Stimulated activated CD4-positive, alpha-beta T cell treated with anti-CD3 and anti-CD28 coated beads, Interleukin-15, amount 100 ng/mL, for 1 hour (primary cell): ENCODE measurements at places on chromosomes 7 and 10.

DNA sequence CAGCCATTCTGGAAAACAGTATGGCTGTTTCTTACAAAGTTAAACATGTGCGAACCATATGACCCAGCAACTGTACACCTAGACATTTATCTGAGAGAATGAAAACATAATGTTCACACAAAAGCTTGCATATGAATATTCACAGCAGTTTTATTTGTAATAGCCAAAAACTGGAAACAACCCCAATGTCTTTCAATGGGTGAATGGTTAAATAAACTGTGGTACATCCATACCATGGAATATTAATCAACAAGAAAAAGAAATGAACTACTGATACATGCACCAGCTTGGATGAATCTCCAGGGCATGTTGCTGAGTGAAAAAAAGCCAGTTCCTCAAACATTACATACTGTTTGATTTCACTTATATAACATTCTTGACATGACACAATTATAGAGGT is 37.3 kb downstream of the LEP start:
- DNase-seq = no peak

- DNase-seq = no peak
These were observed 3.8 kb downstream of the ZYX start for GRCh38 chr7:143384661-143385631.

- DNase-seq = no peak
These were observed 10.7 kb upstream of the DPYSL4 start for GRCh38 chr10:132175907-132176581.

GRCh38 chr7:150935149-150935548 is 43.0 kb downstream of the KCNH2 start:
- no peak for DNase-seq

- DNase-seq = no peak
These were observed 74.0 kb upstream of the AFAP1L2 start for GRCh38 chr10:114478281-114478680.

DNA sequence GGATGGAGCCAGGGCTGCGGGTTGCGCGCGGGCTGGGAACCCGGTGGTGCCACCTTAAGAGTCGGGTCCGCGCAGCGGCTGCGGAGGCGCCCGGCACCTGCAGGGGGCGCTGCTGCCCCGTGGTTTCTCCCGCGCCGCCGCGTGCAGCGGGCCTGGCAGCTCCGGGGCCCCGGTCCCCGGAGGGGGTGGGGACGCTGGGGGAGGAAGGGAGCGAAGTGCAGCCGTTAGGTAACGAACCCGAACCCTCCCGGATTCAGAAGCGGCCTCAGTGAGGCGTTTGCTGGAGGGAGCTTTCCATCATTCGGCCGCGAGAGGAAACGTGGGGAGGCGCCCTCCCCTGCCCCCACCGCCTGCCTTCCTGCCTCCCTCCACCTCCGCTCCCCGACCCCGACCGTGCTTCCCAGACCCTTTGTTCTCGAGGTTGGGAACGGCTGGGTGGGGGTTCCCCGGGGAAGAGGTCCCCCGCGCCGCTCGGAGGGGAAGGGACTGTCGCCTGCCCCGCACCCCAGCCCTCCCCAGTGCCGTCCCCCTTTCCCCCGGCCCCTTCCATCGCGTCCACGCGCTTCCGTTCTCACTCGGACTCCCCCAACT is 29.6 kb downstream of the SKIDA1 start:
- peak; percentile 88 for DNase-seq

DNA sequence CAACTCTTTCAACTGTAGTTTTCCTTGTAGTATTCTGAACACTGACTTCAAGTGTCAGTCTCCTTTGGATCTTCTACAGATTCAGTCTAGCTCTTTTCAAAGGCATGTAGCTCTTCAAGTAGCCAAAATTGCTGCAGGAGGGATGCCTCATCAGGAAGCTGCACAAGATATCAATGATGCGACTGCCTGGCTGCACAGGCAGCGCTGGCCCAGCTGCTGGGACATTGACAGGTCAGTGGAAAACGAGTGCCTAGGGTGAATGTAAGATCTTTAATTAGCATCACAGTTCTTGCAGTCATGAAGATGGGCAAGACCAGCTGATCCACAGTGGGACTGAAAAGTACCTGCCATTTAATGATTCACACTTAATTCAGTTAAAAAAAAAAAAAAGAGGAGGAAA is 167.6 kb downstream of the ANK3 start:
- DNase-seq = no peak
